Metanephros (tissue), 2 donors: ENCODE measurements at places on chromosomes 7 and 10. TPM values are rescaled to one million over a fixed set of nuclear protein-coding genes. Genes with fewer than 3 reads are reported as not detected.

Gene GIMAP4
- total RNA-seq: 24.2 TPM

Gene ANKRD1
- 1.3 TPM for total RNA-seq

Gene GSAP
- 13.8 TPM for total RNA-seq

Gene TAS2R5
- 5.3 TPM for total RNA-seq
